ENCODE measurements at places on chromosomes 16 and 17. TPM values are rescaled to one million over a fixed set of nuclear protein-coding genes. Genes with fewer than 3 reads are reported as not detected.

ADCY9 gene
- 9.5 TPM for total RNA-seq

DNA sequence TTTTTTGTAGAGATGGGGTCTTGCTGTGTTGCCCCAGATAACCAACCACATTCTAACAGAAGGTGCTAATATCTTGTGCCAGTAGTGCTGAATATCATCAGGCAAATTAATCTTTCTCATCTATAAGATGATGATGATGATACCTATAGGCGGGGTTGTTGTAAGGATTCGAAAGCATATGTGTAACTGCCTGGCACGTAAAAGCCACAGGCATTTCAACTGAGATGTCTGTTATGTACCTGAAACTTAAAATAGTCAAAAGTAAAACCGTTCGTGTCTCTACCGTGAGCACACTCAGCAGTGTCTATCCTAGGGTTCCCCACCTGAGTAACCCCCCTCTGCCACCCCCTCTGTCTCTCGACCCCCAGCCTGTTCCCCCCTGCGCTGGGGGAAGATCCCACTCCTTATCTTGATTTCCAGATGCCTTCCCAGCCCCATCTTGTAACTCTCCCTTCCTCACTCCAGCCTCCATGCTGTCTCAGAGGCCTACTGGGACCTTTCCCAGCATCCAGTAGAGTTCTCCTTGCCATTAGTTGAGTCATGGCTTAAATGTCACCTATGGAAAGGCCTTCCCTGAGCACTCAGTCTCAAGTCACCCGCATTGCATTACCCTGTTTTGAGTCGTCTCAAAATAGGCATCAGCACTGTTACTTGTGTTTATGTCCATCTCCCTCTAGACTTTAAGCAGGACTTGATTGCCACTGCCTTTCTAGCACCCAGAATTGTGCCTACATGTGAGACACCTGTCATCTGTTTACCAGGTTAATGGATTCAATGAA is 34.1 kb downstream of the CDRT15 start:
- no peak for DNase-seq

GRCh38 chr16:14106457-14106856 is 35.3 kb downstream of the MRTFB start:
- no peak for DNase-seq

DNA sequence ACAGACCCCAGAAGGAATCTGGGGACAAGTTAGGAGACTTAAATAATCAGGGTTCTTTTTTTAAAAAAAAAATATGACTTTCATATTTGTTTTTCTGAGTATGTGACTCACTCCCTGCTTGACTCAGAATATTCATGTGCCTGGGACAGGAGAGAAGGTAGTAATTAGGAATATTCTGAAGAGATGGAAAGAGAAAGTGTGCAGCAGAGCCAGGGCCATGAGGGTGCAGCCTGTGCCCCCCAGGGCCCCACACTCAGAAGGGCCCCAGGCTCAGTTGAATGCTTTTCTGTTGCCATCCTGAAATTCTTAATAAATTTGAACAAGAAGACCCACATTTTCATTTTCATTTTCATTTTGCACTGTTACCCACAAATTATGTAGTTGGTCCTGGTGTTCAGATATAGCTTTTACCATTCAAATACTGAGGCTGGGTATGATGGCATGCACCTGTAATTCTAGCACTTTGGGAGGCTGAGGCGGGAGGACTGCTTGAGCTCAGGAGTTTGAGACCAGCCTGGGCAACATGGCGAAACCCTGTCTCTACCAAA is 11.5 kb upstream of the LONP2 start:
- DNase-seq, result no peak

CLEC18A gene
- not detected for total RNA-seq

EARS2 gene
- 29.3 TPM for total RNA-seq

- no peak for DNase-seq
Observed at GRCh38 chr17:68036304-68037147, 991 bp downstream of the KPNA2 start.

CORO6 gene
- total RNA-seq, result 0.47 TPM

- no peak for DNase-seq
Observed at GRCh38 chr17:68398691-68399637, 58.3 kb downstream of the WIPI1 start.

DNA sequence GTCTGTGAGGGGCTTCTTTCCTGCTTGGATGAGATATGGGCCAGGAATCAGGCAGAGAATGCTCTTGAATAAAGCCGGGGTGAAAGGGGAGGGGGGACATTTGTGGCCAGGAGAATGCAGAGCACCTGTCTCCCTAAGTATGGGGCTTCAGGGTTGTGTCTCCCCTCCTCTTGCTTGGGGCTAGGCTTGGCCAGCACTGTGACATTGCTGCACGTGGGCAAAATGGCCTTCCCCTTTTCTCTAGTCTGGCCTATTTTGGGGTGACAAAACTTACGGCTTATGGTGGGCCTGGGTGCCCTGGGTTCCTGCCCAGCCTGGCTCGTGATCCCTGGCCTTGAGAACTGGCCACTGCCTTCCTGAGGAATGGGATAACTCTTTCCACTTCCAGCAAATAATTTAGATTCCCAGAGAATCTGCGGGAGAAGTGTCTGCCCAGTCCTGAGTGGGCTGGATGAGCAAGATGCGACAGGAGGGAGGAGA is 5.6 kb downstream of the NFE2L1 start:
- no peak for DNase-seq

C16orf86 gene
- total RNA-seq, result 3.1 TPM

DNA sequence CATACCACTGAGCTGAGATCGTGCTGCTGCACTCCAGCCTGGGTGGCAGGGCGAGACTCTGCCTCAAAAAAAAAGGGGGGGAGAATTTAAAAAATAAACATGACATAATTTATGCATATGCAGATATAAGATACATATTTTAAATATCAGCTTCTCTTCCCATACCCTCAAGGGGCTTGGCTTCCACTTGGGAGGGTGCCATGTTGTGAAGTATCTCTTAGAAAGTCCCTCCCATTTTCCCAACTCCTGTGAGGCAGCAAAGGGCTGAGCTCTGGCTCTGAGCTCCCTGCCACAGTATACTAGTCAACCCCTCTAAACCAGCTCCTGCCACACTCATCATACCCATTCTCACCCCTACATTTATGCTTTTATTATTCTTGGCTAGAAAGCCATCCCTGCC is 39.4 kb downstream of the MYH11 start:
- DNase-seq, result no peak

CLEC3A gene
- total RNA-seq, result not detected

TBC1D3K gene
- total RNA-seq, result not detected

CHST5 gene
- 0.16 TPM for total RNA-seq

DNA sequence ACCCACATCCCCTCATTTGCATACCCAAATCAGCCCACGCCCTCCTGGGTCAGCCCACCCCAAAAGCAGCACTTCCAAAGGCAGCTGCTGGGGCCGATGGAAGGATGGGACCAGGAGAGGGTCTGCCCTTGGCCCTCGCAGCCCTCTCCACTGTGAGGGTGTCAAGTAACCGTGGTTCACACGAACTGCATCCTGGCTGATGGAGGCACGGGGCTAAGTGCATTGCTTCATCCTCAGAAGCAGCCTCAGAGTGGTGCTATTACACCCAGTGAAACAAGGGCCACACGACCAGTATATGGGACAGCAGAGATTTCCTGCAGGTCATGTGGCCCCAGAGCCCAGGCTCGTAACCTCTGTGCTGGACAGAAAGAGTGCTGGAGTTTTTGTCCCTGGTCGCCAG is 13.2 kb upstream of the ATP2A3 start:
- no peak for DNase-seq
